ENCODE measurements at places on chromosomes 6 and 20. TPM values are rescaled to one million over a fixed set of nuclear protein-coding genes. Genes with fewer than 3 reads are reported as not detected.

DNA sequence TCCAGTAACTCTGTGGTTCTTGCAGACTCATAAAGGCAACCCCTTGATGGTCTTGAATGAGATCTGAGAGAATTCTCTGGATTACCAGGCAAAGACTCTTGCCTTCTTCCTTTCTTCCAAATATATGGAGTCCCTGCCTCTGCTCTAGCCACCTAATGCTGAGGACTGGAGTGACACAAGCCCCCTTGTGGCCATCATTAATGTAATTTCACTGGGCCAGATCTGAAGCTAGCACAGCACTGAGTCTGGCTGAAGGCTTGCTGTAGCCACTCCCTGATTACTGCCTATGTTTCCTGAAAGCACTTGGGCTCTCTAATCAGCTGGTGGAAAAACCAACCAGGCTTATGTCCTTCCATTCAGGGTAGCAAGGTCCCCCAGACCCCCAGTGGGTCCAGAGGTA is 559.3 kb upstream of the IRAK1BP1 start:
- H3K27ac ChIP-seq: no peak overlapping the region
- no peaks in the 10 kb centered on the region for H3K4me1 ChIP-seq
- no peak for DNase-seq
- no peaks in the 10 kb centered on the region for H3K27me3 ChIP-seq

DNA sequence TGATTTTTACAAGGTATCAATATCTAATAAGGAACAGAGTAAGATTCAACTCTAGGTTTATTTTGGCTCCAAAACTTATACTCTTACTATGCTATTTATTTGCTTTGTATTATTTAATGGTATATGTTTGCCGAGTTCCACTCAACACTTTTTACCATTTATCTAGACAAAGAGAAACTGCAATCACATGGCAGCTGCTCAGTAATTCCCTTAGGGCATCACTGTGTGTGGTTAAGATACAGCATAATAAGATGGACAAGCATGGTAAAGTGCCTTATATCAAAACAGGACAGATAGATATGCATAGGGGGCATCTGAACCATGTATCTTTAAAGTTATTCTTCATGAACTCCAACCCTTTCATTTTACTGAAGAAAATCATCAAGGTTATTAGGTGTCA is 483.0 kb upstream of the ID4 start:
- H3K27ac ChIP-seq: no peak overlapping the region
- H3K4me1 ChIP-seq: no peaks in the 10 kb centered on the region
- no peaks in the 10 kb centered on the region for H3K36me3 ChIP-seq
- no peaks in the 10 kb centered on the region for H3K27me3 ChIP-seq

GRCh38 chr6:3966426-3966825 is 112.5 kb downstream of the FAM217A start:
- H3K36me3 ChIP-seq: no peaks in the 10 kb centered on the region
- H3K27me3 ChIP-seq: no peaks in the 10 kb centered on the region

DNA sequence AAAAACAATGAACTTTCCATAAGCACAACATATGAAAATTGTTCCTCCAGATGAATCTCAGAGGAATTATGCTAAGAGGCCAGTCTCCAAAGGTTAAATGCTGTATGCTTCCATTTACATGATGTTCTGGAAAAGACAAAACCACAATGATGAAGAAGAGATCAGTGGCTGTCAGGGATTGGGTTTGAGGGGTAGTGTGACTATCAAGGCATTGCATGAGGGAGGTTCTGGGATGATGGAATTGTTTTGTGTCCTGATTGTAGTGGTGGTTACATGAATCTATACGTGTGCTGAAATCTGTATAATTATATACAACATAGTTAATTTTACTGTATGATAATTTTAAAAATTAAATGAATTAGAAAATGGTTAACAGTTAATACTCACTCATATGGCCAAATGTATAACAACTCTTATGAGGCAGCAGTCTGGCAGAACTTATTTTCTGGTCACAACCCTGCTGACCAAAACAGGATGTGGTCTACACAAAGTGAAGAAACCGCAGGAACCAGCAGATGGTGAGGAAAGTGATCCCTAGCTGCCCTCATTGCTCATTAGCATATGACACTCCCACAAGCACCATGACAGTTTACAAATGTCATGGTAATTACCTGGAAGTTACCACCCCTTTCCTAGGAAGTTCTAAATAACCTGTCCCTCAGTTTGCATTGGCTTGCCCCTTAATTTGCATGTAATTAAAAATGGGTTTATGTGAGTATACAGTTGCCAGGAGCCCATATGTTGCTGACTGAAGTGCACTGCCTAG is 31.9 kb downstream of the NSFL1C start:
- DNase-seq: no peak
- no peaks in the 10 kb centered on the region for H3K36me3 ChIP-seq
- no peaks in the 10 kb centered on the region for H3K4me1 ChIP-seq
- H3K27me3 ChIP-seq: no peaks in the 10 kb centered on the region
- no peak overlapping the region for H3K27ac ChIP-seq

GRCh38 chr20:59940956-59941294 is 736 bp downstream of the FAM217B start:
- H3K27ac ChIP-seq: peak overlapping the region; percentile 93
- no peaks in the 10 kb centered on the region for H3K27me3 ChIP-seq
- H3K4me3 ChIP-seq: peak overlapping the region; percentile 85
- no peak for DNase-seq
- H3K36me3 ChIP-seq: peaks cover 18% of the 10 kb centered on the region

- no peak for DNase-seq
- no peaks in the 10 kb centered on the region for H3K4me1 ChIP-seq
- H3K27ac ChIP-seq: no peak overlapping the region
Measured at GRCh38 chr6:91097364-91097763, 510.5 kb upstream of the MAP3K7 start.

- no peak overlapping the region for H3K27ac ChIP-seq
- H3K27me3 ChIP-seq: no peaks in the 10 kb centered on the region
- H3K4me1 ChIP-seq: no peaks in the 10 kb centered on the region
- no peaks in the 10 kb centered on the region for H3K36me3 ChIP-seq
- H3K4me3 ChIP-seq: no peak overlapping the region
- no peak for DNase-seq
Measured at GRCh38 chr6:152529369-152529768, 107.8 kb downstream of the SYNE1 start.

CALHM4 gene
- not detected for total RNA-seq

AIF1 gene
- 21.5 TPM for total RNA-seq

GRCh38 chr6:36436466-36436865 is 6.2 kb downstream of the PXT1 start:
- DNase-seq: no peak
- no peaks in the 10 kb centered on the region for H3K36me3 ChIP-seq
- H3K27me3 ChIP-seq: no peaks in the 10 kb centered on the region

BPIFA1 gene
- not detected for total RNA-seq

SLC16A10 gene
- total RNA-seq: 32.4 TPM

DNA sequence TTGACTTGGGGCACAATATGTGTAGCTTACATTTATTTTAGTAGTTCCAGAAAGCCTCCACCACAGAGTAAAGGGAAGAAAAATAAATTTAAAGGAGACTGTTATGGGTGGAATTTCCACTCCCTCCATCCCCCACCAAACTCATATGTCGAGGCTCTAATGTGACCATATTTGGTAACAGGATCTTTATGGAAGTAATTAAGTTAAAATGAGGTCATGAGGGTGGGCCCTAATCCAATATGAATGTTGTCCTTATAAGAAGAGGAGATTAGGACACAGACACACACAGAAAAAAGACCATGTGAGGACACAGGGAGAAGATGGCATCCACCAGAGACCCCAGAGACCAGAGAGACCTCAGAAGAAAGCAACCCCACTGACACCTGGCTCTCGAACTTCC is 189.7 kb downstream of the EDN1 start:
- H3K4me1 ChIP-seq: peaks cover 25% of the 10 kb centered on the region
- no peak overlapping the region for H3K4me3 ChIP-seq
- DNase-seq: no peak
- H3K27me3 ChIP-seq: no peaks in the 10 kb centered on the region

DNA sequence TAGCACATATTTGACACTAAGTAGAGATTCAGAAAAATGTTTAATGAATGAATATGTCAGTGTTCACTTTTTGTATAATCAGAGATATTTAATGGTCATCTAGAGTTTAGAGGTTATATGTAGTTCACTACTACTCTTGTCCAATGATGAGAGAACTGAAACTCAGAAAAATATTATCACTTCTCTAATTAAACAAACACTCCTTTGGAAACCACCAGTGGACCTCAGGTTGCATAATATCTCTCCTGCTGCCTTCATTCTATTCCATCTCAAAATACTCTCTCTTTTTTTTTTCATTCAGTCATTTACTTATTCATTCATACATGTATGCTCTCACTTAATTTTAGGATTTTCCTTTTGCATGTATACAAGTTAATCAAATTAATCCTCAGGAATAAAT is 423.1 kb upstream of the RNF217 start:
- no peak overlapping the region for H3K4me3 ChIP-seq
- H3K36me3 ChIP-seq: no peaks in the 10 kb centered on the region
- no peaks in the 10 kb centered on the region for H3K4me1 ChIP-seq
- H3K27ac ChIP-seq: no peak overlapping the region

DNA sequence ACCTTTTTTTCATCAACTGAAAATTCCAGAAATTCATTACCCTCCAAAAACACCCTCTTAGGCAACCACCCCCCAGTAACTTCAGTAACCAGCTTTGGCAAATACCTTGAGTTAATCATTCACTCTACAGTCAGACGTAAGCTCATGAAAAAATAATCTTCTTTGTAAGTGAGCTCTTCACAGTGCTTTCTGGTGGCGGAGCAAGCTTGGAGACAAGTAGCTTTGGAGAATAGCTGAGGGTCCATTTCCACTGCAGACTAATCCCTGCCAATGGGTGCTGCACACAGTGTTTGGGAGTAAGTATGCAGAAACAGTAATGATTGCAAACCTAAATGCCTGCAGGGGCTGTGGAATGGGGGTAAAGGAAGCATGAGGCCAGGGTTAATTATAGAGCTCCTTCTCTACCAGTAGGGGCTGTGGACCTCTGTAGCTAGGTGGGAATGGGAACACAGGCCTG is 56.8 kb upstream of the HINT3 start:
- no peaks in the 10 kb centered on the region for H3K27me3 ChIP-seq
- no peak for DNase-seq
- H3K36me3 ChIP-seq: peaks cover 11% of the 10 kb centered on the region
- no peak overlapping the region for H3K27ac ChIP-seq
- no peaks in the 10 kb centered on the region for H3K4me1 ChIP-seq

DNA sequence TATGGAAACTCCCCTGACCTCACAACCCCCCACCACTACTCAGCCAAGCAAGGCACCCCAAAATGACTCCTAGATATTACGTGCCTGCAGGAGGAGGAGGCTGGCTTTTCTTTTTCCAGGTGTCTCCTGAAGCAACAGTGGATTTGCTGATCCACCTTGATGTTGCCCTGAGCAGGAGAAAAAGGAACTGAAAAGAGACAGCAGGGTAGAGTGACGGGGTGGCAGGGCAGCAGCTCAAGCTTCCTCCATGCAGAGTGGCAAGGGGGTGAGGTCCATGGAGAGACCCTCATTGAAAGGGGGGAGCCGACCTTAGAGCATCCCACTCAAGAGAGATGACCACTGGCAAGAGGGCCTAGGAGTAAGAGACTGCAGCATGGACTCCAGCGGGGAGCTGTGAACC is 112.0 kb upstream of the SIRPA start:
- H3K27ac ChIP-seq: no peak overlapping the region
- H3K27me3 ChIP-seq: no peaks in the 10 kb centered on the region
- no peak overlapping the region for H3K4me3 ChIP-seq
- no peaks in the 10 kb centered on the region for H3K36me3 ChIP-seq
- DNase-seq: no peak
- H3K4me1 ChIP-seq: no peaks in the 10 kb centered on the region

DNA sequence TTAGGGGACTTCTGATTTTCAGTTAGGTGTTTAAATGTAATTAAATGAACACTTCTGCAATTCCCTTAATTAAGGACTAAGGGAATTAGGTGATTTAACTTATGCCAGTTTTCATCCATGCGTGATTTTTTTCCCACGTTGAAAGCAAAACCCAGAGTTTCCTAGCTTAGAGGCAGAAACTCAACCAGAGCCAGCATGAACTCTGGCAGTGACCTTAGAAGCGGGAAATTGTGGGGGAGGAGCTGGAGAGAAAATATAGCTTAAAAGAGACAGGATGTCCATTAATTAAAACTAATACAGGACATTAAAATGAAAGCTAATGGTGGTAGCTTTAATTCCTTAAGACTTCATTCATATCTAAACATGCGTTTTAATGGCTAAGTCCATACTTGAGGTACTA is 41.6 kb downstream of the IYD start:
- no peak overlapping the region for H3K4me3 ChIP-seq
- DNase-seq: no peak
- no peaks in the 10 kb centered on the region for H3K27me3 ChIP-seq
- no peaks in the 10 kb centered on the region for H3K36me3 ChIP-seq

DNA sequence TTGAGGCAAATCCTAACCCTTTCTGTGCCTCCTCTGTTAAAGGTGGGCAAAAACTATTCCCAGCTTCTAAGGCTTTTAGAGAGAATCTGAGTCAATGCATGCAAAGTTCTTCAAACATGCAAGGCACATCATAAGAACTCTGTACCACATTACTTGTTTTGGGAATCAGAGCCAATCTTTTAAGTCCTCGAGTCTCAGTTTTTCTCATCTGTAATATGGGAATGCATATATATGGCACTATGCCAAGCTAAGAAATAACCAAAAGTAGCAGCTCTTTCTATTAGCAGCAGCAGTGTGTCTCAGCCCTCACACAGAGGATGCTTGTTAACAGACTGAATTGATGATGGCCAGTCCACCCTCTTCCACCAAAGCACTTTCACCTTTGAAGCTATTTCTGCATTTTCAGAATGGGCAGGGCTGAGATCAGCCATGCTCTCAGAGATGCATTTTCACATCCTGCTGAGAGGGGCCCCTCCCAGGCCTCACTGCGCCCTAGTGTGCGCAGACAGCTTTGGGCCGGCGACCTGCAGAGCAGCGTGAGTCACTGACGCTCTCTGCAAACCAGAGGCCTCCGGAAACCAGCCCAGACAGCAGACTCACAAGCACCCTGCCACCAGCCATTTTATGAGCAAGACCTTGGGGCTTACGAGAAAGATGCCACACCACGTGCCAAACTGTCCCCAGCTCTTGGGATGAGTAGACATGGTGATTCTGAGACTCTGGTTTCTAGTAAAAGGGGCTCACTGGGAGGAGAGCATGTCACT is 138.0 kb downstream of the NFATC2 start:
- no peaks in the 10 kb centered on the region for H3K4me1 ChIP-seq
- no peak overlapping the region for H3K4me3 ChIP-seq
- DNase-seq: no peak
- H3K36me3 ChIP-seq: no peaks in the 10 kb centered on the region

SCRT2 gene
- total RNA-seq: not detected

BMP5 gene
- not detected for total RNA-seq

DNA sequence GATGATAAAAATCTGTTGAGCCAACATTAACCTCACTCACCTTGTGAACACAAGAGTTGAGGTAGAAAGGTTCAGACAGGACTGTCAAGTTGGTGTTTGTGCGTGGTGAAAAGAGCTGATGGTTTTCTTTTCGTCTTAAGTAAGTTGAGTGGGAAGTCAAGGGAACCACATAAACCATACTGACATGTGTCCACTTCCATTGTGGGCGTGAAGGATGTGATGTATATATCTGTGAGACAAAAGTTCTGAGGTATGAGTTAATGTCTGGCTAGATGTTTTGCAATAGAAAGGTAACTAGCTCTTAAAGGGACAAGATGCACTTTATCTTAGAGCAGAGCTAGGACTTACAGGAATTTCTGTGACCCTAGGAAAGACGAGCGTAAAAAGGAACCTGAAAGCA is 1272.1 kb upstream of the ADGRB3 start:
- no peak overlapping the region for H3K4me3 ChIP-seq
- H3K4me1 ChIP-seq: no peaks in the 10 kb centered on the region
- no peaks in the 10 kb centered on the region for H3K36me3 ChIP-seq
- no peak overlapping the region for H3K27ac ChIP-seq
